Stimulated activated CD4-positive, alpha-beta T cell treated with anti-CD3 and anti-CD28 coated beads, Interleukin-15, amount 100 ng/mL, for 48 hours (primary cell): ENCODE measurements at places on chromosomes 5 and 9.
A peak's percentile ranks its signal among the peaks of the same experiment; 100 is the strongest.

GRCh38 chr5:107321906-107322305 is 348.8 kb downstream of the EFNA5 start:
- DNase-seq: no peak

- no peak for DNase-seq
Measured at GRCh38 chr5:91187032-91187431, 196.1 kb downstream of the ARRDC3 start.

GRCh38 chr9:21806644-21807043 is 4.2 kb downstream of the MTAP start:
- no peak for DNase-seq

GRCh38 chr5:172854971-172855370 is 20.9 kb downstream of the ERGIC1 start:
- DNase-seq: no peak

DNA sequence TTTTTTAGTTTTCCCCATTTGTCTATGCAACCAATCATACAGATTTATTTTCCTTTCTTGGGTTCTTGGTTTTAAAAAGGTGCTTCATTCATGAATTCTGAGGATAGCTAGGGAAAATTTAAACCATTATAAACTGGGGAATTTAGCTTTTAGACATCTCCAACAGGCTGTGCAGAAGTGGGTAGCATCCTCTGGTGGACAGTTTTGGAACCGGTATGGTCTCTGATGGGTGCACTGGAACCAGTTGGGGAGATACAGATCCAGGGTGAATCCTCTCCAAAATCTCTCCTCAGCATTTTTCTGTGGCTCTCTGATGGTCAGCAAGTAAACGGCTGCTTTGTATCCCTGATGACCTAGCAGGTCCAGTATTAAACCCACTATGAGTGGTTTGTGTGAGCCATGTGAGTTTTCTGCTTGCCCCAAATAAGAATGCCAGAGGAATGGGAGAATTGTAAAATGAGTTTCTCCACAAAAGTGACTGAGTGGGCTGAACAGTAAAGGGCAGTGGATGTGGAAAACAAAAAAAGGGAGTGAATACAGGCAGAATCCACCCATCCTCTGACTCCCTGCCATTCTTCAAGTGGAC is 9.1 kb upstream of the DNAJC25 start:
- DNase-seq: no peak

GRCh38 chr9:8694983-8695588 is 895.5 kb upstream of the DMAC1 start:
- DNase-seq: no peak

- DNase-seq: no peak
Measured at GRCh38 chr9:127537014-127537413, 75.1 kb upstream of the STXBP1 start.

GRCh38 chr9:71692337-71692736 is 76.0 kb downstream of the CEMIP2 start:
- no peak for DNase-seq

- DNase-seq: no peak
Measured at GRCh38 chr5:38104497-38105230, 153.7 kb upstream of the EGFLAM start.

- peak; percentile 14 for DNase-seq
Measured at GRCh38 chr9:99012957-99013512, 69.3 kb downstream of the COL15A1 start.

DNA sequence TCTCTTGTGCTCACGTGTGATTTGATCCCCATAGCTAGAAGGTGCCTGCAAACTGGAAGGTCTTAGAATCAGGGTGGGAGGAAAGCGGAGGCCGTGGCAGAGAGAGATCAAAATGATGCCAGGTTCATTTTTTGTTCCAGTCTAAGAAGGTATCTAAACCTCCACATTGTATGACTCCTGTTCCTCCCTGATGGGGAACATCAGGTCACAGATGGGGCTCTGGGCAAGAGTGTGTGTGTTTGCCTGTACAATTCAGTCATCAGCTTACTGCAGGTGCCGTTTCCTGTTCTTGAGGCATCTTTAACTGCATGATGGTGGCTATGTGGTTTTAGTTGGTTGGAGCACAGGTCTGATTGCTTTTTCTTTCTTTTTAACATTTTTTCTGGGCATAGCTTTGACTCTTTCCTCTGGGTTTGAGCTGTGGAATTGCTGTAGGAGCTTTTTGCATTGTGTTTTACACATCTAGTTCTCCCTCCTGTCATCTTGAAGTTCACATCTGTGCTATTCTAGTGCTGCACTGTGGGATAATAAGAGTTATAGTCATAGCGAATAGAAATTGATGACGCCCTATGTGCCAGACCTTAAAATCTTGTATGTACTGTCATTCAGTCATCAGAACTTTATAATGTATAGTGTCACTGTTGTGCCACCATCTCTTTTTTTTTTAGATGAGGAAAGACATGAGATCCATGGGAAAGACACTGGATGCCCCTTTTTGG is 30.8 kb downstream of the ARHGAP26 start:
- DNase-seq: no peak

- DNase-seq: no peak
Measured at GRCh38 chr5:151896031-151896691, 28.5 kb downstream of the GLRA1 start.

DNA sequence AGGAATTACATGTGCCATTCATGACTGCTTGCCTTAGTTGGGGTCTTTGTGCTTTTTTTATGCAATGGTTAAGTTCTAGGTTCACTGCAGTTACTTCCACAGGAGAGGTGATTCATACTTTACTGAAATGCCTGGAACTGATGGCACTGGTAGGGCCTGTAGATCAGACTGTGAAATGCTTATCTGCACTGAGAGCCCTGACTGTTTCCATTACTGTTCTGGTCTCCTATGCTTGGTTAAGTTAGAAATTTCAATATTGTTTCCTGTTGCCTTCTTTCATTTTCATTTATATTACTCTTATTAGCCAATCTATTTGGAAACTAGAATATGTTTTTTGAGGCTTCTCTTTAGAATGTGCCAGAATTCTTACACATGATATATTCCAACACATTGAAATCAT is 484.1 kb upstream of the SEMA6A start:
- DNase-seq: no peak

- DNase-seq: peak; percentile 5
Measured at GRCh38 chr5:40333459-40334241, 346.1 kb upstream of the PTGER4 start.

- DNase-seq: no peak
Measured at GRCh38 chr5:122063836-122064235, 14.2 kb downstream of the LOX start.

DNA sequence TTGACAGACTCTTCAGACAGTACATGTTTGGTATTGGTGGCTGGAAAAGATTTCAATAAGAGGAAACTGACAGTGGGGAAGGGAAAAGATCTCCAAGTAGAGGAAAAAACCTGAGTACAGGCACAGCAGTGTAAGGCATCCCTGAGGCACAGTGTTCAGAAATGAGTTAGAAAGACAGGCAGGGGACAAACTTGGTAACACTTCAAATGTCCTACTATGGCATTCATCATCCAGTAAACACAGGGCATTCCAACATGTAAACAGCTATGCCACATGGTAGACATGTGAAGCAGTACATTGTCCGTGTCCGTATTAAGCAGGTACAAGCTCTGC is 45.0 kb upstream of the NR5A1 start:
- no peak for DNase-seq

GRCh38 chr9:90458485-90458884 is 184.1 kb downstream of the DIRAS2 start:
- no peak for DNase-seq

- DNase-seq: no peak
Measured at GRCh38 chr5:133761632-133762031, 149.3 kb upstream of the FSTL4 start.

- DNase-seq: no peak
Measured at GRCh38 chr9:93235300-93235960, 51.5 kb downstream of the WNK2 start.

DNA sequence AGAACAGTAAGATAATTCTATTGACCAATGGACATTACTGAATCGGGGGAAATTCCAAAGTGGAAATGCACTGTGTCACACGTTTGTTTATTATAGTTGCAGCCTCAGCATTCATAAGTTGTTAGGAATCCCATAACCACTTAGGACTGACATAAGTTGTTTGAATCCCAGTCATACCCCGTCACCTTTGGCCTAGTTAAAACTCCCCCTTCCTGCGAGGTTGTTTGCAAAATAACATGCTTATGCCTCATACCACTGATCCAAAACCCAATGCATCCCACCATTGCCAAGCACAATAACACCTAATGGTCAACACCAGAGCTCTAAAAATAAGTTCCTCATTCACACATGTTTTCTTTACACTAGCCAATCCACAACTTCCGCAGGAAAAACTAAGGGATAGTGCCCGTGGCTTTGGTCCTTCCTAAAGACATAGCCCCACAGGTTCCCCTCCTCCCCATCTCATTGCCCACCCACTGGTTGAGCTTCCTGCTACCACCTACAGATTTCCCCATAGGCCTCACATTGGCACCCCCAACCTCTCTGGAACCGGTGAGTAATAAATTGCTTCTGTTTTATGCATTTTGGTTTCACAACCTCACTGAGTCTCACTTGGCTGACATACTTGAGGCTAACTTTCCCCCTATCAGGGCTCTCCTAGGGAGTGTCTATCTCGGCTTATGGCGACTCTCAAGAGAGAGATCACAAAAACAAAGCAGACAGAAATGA is 42.3 kb upstream of the MUSK start:
- peak; percentile 14 for DNase-seq

GRCh38 chr9:76704593-76705204 is 59.5 kb upstream of the PCA3 start:
- no peak for DNase-seq

DNA sequence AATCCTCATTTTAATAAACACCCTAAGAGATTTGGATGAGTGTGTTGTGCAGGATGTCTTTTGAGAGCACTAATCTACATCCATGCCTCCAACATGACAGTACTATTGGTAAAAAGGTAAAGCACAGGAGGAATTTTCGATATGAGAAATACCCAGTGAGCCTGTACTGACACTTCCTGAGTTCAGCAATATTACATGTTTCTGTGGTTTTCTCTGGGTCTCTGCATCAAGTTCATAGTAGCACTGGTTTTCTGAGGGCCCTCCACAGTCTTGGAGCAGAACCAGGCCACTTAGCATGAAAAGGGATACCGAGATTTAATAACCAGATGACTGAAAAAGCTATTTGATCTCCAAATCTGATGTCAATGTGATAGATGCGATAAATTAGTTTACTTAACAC is 524.1 kb downstream of the TMEM38B start:
- no peak for DNase-seq

GRCh38 chr5:75992753-75993152 is 90.4 kb upstream of the SV2C start:
- no peak for DNase-seq

DNA sequence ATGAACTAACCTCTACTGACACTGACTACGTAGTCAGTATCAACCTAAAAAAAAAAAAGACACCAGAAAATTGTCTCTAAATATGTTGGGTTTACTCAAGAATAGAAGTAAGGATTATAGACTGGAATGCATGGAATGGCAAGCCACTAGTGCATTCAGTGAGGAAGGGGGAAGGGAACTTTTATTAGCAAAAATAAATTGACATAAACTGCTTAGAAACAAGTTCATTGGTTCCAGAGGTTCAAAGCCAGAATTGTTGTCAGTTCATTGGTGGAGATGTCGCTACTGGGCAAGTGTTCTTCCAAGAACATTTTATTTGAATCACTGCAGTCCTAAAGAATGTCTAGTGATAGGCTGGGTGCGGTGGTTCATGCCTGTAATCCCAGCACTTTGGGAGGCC is 26.1 kb upstream of the AOPEP start:
- DNase-seq: no peak

DNA sequence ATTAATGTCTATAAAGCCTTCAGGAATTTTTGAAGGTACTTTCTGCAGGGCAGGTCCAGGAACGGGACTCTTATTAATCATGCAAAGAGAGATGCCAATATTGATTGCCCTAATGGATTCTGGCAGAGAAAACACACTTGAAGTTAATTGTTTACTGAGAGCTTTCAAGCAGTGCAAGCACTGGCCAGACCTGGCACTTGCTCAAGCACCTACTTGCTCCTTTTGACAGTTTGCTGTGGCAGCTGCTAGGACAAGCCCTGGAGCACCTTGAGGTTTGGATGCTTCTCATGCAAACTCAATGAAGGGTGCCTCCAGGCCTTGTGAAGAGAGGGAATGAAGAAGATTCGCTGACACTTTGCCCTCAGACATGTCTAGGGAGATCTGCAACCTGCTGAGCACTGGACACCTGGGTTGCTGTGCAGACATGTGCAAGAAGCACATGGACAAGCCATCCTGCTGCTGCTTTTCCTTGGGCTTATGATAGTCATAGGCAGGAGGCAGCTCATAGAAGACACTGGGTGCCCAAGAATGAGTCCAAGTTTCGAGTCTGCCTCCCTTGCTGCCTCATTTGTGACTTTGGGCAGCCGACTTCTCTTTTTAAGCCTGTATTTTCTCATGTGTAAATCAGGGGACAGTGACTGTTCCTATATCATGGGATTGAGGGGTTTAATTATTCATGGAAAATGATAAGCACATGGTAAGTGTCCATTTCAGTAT is 88.8 kb upstream of the EQTN start:
- DNase-seq: no peak

DNA sequence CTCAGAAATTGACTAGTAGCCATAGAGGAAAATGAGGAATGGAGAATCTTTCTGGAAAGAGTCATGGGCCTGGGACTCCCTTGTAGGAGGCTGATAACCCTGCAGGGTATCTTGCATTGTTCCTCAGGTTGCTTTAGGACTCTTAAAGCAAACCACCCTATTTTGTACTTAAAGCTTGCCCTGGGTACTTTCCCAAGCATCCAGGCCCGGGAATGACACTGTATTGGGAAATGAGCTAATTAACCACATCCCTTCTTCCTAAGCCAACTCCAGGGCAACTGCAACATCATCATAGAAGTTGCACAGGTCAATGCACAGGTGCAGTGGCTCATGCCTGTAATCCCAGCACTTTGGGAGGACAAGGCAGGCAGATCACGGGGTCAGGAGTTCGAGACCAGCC is 55.9 kb downstream of the UGCG start:
- no peak for DNase-seq

GRCh38 chr5:22109315-22109714 is 743.8 kb downstream of the CDH12 start:
- DNase-seq: no peak

GRCh38 chr9:126116351-126117157 is 210.1 kb upstream of the MVB12B start:
- no peak for DNase-seq

DNA sequence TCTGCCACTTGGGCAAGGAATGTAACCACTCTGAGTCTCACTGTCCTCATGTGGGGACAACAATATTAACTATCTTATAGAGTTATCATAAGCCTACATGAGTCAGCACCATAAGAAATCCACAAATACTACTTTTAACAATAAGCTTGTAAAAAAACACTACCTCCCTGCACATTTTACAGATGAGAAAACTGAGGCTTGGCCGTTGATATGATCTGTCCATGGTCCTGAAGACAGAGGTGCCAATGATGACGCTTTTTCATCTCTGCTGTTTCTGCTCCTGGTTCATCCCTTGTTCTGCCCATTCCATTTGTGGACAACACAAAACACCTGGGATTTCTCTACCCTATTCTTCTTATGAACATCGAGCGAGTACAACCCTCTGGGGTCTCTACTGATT is 23.4 kb upstream of the STRBP start:
- no peak for DNase-seq
